ENCODE measurements at places on chromosomes 13 and 19.

DNA sequence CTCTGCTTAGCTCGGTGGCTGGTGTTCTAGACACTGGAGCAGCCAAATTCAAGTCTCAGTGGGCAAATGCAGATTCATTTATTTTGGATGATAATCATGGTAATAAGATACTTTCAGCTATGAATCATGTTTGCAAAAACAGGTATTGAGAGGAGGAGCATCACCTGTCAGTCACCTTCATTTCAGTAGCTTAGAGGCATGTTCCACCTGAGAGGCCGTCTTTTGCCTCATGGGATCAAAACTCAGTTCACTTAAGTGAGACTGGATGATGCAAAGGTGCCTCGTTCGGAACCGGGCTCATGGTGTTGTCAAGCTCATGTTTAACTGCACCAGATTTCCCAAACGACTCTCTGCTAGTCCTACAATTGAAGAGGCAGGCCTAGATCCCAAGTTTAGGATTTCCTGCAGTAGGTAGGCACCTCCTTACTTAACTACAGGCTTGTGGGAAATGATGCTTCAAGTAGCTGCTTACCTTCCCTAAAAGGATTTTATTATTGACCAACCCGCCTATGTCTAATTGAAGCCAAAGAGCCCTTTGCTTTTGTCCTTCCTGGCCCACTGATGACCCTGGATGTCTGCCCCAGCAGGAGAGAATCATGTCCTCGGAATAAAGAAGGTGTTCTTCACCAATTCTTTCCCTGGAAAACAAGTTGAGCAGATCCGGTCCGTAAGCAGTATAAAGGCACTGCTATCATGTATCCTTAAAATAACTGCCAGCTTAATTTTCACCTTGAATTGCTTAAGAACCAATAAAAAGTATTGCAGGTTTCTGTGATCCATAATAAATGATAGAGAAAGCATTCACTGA, 60.0 kb downstream of the ZAR1L start:
- no peak for DNase-seq

- no peak for DNase-seq
Observed at GRCh38 chr13:96299235-96299634, 209.3 kb downstream of the HS6ST3 start.

GRCh38 chr13:99251921-99252320, 6.3 kb downstream of the GPR18 start:
- no peak for DNase-seq

- peak; percentile 81 for DNase-seq
Observed at GRCh38 chr19:16382775-16383543, 58.3 kb downstream of the KLF2 start.

GRCh38 chr13:49690133-49690994, 922 bp downstream of the EBPL start:
- DNase-seq: peak; percentile 83

DNA sequence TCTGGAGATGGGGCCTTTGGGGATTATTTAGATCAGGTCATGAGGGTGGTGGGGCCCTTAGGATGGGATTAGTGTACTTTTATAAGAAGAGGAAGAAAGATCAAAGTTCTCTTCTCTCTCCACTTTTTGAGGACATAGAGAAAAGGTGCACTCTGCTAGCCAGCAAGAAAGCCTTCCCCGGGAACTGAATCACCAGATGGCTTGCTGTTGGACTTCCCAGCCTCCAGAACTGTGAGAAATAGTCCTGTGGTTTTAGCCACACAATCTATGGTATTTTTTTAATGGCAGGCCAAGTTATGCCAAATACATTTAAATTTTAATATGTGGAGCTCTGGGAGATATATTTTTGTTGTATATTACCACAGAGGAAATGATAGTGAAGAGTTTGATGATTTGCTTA, 385.8 kb downstream of the KLF12 start:
- no peak for DNase-seq

- DNase-seq: peak; percentile 8
Observed at GRCh38 chr19:17931532-17932191, 1.2 kb upstream of the CCDC124 start.

GRCh38 chr13:39448834-39449233, 154.2 kb downstream of the LHFPL6 start:
- peak; percentile 46 for DNase-seq

DNA sequence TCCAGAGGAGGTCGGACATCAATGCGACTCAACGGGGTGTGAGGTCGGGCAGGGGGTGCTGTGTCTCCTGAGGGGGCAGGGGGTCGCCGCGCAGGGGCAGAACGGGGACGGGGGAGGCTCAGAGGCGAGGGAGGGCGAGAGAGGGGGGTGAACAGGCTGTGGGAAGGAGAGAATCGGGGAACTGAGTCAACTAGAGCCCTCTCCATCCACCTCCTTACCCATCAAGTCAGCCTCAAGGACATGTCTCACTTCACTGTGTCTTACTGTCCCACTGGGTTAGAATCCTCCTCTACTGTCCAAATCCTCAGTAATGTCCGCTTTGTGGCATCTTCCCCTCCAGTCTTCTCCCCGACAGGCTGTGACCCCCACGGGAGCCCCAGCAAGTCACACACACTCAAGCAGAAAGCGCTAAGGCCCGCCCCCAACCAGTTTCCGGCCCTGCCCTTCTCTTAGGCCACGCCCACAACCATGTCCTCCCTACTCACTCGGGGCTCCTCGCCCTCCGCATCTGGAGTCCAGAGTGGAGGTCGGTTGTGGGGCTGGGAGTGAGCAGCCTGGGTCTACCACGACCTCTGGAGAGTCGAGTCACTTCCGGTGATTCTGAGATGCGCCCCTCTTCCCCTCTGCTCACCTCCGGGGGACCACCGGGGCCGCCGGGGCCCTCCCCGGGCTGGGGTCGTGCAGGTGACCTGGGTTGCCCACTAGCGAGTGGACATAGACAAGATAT, 9.3 kb downstream of the PLEKHA4 start:
- DNase-seq: no peak

- peak; percentile 91 for DNase-seq
Observed at GRCh38 chr13:94362411-94362909, 117.0 kb downstream of the DCT start.

- peak; percentile 69 for DNase-seq
Observed at GRCh38 chr19:38095411-38096308, 128.4 kb downstream of the DPF1 start.

DNA sequence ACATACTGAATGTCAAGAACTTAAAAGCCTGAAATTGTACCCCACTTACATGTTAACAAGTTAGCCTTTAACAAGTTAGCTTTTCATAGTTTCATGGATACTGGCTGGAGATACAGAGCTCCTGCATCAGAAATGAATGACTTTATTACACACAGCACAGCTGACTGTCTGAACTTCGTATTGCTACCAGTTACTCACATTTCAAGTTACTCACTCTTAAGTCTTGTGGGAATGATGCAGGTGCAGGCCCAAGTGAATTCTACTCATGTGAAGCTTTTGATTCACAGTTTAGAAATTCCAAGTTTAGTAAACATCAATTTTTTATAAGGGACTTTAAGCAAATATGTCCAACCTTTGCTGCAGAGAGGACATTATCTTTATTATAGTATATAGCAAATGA, 762.2 kb upstream of the PRR20A start:
- no peak for DNase-seq

DNA sequence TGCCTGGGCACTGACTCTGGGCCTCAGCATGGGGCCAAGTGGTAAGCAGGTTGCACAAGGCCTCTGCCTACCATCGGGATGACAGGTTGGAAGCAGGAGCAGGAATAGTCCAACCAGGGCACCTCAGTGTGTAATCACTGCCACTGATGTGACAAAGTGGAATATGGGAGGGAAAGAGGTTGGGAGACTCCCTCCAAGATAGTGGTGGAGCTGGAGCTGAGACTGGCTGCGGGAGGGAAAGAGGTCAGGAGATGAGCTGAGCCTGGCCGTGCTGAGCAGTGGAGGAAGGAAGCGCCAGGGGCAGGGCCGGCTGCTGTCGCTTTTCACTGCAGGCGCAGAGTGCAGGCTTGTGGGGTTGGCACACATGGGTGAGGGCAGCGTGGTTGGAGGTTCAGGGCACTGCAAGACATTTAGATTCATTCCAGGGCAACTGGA, 6.8 kb downstream of the UPF3A start:
- DNase-seq: no peak

DNA sequence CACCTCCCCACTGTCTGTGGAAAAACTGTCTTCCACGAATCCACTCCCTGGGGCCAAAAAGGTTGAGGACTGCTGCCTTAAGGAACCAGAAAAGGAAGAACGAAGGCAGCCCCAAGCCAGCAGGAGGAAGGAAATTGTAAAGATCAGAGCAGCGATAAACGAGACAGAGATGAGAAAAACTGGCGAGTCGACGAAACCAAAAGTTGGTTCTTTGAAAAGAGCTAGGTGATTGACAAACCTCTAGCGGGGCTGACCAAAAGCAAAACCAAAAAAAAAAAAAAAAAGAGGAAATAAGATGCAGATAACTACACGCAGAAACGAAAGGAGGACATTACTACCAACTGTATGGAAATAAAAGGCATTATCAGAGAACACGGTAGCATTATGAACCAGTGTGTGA, 76.9 kb downstream of the GADD45B start:
- DNase-seq: no peak

GRCh38 chr19:3976495-3977241, 5.8 kb upstream of the DAPK3 start:
- DNase-seq: no peak

DNA sequence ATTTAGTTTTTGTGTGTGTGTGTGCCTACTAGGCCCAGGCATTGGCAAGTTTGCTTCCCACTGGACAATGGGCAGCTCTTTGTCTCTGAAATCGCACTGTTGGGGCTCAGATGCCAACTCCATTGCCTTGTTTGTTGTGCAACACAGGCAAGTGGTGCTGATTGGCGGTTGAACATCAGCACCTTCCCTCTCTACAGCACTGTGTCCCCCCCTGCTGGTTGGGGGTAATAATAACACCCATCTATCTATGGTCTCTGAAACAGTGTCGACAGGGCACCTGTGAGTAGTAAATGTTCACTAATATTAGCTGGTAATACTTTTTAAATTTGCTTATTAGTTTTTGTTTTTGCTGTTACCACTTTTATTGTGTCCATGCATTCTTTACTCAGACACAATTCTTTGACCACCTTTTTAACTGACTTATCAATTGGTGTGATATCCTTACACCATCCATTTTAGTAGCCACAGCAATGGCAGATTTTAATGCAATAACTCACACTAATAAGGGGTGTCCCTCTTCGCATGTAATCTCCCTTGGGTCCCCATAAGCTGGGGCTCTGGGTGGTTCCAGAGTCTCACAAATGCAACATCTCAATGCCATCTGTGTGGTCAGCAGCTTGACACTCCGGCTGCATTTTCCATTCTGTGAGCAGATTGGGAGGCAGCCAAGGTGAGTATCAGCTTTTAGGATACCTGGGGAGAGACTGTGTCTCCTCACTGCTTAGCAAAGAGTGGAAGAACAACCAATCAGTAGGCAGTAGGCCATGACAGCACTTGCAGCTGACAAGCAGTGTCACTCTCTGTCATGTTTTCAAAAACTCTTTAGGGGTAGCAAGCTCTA, 47.7 kb upstream of the UQCRFS1 start:
- DNase-seq: no peak

GRCh38 chr13:35765366-35765765, 288.9 kb upstream of the MAB21L1 start:
- no peak for DNase-seq

DNA sequence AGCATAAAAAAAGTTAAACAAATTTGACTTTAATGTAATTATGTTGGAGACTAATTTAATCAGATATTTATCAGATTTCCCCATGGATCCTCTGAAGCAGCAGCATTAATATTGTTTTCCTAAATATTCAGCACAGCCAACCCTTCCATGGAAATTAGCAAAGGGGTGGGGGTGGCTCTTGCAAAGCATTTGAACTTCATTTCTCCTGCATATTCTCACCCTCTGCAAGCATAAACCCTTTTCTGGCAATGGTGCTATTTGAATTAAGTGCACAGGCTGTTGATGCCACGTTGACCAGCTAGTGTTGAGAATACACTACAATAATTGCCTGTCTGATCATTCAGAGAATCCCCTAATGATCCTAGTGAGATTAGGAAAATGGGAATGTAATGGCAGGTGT, 488.1 kb upstream of the KLF12 start:
- no peak for DNase-seq

GRCh38 chr13:24328145-24328544, 18.8 kb downstream of the C1QTNF9 start:
- no peak for DNase-seq

- DNase-seq: no peak
Observed at GRCh38 chr13:75803164-75803611, 167.1 kb downstream of the LMO7 start.

DNA sequence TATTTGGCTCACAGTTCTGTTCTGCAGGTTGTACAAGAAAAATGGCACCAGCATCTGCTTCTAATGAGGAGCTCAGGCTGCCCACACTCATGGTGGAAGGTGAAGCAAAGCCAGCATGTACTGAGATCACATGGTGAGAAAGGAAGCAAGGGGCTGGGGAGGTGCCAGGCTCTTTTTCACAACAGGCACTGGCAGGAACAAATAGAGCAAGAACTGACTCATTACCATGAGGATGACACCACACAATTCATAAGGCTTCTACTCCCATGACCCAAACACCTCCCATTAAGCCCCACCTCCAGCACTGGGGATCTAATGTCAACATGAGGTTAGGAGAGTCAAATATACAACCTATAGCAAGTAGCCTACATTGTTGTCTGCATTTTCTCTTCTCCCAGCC, 522.6 kb downstream of the RFC3 start:
- DNase-seq: peak; percentile 59

- peak; percentile 8 for DNase-seq
Observed at GRCh38 chr13:70203661-70204229, 95.5 kb upstream of the KLHL1 start.

DNA sequence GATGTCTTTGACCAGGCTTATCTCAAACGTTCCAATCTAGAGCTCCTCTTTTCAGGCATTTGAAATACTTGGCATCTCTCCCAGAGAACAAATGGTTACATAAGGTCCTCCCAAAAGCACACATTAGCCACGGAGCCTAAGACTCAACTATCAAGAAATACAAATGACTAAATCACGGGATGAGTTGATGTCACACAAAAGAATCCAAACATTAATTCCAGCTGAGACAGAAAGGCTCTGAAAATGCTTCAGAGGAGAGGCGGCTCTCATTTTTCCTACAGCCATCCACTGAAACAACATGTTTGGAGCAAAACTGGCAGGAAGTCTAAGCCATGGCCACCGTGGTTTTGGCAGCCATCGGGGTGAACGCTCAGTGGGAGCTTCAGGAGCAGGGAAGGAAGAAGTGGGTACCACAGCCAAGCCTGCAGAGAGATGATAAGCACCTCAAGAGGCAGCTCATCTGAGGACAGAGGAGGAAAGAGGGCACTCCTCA, 122.5 kb downstream of the STK24 start:
- DNase-seq: peak; percentile 84

- DNase-seq: no peak
Observed at GRCh38 chr19:51664131-51664530, 17.5 kb upstream of the SIGLEC14 start.
